OCI-LY7 (cell line): ENCODE measurements at places on chromosomes 7 and 10.
A peak's percentile ranks its signal among the peaks of the same experiment; 100 is the strongest.

GRCh38 chr7:117669818-117670217 is 190.0 kb downstream of the CFTR start:
- no peak for DNase-seq

DNA sequence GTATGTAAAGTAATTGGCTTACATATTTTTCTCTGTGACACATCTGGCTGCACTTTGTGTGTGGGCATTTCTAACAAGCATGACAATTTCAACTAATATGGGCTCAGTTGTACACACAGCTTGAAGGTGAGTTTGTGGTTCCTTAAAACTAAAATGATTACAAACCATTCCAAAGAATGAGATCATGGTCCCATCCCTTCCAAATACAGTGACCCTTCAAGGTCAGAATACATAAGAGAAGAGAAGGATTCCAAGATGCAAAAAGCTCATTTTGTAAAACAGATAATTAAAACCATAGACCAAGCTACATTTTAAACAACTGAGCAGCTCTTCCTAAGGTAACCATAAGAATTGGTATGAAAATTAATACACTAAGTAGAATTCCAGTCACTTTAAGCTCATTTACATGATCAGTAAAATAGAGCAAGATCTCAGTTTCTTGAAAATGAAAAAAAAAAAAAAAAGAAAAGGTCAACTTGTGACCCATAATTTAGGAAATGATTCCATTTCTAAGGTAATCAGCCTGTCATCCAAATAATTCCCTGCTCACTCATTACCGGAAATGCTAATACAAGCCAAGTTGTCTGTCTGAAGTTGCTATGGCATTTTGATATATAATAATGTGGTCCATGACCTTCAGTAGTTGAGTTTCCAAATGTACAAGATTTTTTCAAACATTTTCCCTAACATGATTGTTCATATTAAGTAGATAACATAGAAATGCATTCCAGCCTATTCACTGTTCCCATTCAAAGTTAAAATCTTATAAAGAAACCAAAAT is 688.5 kb downstream of the PARD3 start:
- no peak for DNase-seq

GRCh38 chr7:71272509-71273490 is 140.9 kb downstream of the GALNT17 start:
- DNase-seq = no peak

- no peak for DNase-seq
Measured at GRCh38 chr10:20302033-20302432, 485.8 kb downstream of the PLXDC2 start.

- DNase-seq = no peak
Measured at GRCh38 chr10:23399701-23400144, 39.2 kb upstream of the OTUD1 start.

GRCh38 chr7:133853706-133854276 is 273.3 kb upstream of the LRGUK start:
- peak; percentile 63 for DNase-seq

DNA sequence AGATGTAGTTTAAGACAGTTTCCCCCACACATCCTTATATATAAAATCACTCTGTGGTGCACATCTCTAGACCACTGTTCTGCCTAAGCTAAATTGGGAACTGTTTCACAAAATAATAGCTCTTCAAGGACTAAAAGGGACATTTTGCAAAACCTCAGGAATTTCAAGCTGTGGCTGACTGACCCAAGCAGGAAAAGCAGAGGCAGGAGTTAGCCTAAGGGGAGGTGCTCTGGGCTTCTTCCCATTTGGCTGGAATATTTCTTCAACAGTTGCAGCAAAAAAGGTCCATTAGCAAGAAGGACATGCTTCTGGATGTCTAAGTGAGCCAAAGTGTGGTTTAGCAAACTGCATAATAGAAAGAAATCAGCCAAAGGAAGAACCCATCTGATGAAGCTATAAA is 551.2 kb upstream of the ANKRD30A start:
- no peak for DNase-seq

DNA sequence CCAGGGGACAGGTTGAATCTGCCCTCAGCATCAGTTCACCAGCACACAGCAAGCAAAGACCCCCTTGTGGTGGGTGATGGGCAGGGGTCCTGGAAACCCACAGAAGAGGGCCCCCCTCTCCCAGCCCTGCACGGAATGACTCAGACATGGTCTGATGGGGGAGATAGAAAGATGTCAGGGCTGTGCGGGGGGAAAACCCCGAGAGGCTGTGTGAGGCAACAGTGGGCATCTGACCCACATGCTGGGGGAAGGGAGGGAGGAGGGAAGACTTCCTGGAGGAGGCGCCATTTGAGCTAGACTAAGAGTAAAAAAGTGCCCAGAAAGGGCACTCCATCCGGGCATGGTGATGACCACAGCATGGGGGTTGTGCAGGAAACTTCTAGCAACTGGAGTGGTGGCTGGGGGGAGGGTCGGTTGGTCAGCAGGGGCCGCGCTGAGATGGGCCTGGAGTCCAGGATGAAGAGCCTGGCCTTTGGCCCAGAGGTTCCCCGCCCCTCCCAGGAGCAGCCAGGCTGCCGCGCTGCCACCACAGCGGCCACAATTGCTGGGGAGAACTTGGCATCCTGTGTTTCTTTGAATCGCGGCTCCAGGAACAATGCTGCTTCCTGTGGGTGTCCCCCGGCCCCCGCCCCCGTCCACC is 2.5 kb downstream of the LFNG start:
- no peak for DNase-seq

- DNase-seq = no peak
Measured at GRCh38 chr10:89185658-89186057, 21.5 kb downstream of the CH25H start.

DNA sequence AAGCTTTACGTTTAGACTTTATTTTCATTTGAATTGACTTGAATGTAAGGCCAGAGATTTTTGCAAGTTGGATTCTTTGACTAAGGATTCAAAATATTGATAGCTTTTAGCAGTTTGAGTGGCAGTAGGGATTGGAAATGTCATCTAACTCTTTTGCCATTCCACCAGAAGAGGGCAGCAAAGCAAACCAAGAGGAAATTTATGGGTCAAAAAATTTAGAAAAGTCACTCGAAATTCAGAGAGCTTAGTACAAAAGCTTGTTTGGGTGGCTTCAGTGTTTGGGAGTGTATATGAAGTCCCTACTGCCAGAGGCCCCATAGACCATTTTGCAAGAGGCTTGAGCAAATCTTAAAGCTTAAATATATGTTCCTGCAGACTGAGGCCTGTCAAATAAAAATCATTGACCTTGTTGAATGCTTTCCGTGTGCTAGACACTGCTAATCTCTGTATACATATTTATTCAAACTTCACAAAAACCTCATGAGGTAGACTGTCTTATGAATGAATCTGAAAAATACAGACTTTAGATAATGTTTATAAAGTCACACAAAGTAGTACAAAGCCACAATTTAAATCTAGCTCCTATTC is 44.6 kb upstream of the RSBN1L start:
- DNase-seq = peak; percentile 58

- no peak for DNase-seq
Measured at GRCh38 chr10:85105614-85106255, 777.3 kb downstream of the CCSER2 start.

DNA sequence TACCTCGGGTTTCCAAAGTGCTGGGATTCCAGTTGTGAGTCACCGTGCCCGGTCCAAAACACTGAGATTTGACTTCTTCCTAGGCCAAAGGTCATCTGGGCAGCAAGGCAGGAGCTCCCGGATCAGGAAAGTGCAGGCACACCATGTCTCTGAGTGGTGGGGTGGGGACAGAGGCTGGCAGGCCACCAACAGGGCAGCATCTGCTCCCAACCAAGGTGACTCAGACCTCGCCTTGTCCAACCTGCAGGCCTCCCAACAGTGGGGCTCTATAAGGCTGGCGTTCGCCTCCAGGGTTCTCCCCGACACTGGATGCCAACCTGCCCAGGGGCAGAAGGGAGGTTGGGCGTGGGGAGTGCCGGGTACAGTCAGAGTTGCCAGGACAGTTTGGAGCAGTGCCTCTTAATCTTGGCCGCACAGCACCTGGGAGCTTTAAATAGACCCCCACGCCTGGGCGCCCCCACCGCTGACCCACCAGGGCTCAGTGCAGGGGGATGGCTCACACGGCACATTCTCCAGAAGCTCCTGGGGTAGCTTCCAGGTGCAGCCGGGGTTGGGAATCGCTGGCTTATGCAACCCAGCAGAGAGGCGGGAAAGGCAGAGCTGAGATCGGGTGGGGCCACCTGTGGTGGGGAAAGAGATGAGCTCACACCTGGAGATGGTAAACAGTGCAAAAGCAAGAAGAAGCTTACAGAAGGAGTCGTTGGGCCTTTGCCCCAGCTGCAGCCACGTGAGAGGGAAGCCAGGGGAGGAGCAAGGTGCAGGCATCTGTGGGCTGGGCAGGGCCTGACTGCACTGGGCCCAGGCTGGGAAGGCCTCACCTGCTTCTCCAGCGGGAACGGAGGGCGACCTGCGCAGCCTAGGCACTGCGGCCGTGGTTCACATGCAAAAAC is 10.9 kb downstream of the CALML5 start:
- no peak for DNase-seq

DNA sequence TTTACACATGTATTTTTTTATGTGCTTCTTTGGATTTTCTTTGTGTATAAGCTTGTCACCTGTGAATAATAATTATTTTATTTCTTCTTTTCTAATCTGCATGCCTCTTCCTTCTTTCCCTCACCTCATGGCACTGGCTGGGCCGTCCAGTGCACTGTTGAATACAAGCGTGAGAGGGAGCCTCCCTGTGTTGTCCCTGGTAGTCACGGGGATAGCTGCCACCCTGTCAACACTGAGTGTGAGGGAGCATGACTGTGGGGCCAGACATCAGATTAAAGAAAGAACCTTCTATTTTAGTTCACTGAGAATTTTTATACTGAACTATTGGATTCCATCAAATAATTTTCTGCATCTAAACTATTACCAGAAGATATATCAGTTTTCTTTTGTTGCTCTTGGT is 187.9 kb downstream of the CDC14C start:
- DNase-seq = no peak

- no peak for DNase-seq
Measured at GRCh38 chr7:144468990-144469732, 65.7 kb upstream of the NOBOX start.

- DNase-seq = no peak
Measured at GRCh38 chr7:104137511-104137910, 70.3 kb downstream of the ORC5 start.

- no peak for DNase-seq
Measured at GRCh38 chr7:117092785-117093184, 139.5 kb downstream of the ST7 start.
